ENCODE measurements at places on chromosomes 6 and 20. TPM values are rescaled to one million over a fixed set of nuclear protein-coding genes. Genes with fewer than 3 reads are reported as not detected.

TTBK1 gene
- 0.03 TPM for total RNA-seq

GRCh38 chr6:72999995-73000394 lies 225.3 kb downstream of the KHDC1L start:
- no peak for DNase-seq

DNA sequence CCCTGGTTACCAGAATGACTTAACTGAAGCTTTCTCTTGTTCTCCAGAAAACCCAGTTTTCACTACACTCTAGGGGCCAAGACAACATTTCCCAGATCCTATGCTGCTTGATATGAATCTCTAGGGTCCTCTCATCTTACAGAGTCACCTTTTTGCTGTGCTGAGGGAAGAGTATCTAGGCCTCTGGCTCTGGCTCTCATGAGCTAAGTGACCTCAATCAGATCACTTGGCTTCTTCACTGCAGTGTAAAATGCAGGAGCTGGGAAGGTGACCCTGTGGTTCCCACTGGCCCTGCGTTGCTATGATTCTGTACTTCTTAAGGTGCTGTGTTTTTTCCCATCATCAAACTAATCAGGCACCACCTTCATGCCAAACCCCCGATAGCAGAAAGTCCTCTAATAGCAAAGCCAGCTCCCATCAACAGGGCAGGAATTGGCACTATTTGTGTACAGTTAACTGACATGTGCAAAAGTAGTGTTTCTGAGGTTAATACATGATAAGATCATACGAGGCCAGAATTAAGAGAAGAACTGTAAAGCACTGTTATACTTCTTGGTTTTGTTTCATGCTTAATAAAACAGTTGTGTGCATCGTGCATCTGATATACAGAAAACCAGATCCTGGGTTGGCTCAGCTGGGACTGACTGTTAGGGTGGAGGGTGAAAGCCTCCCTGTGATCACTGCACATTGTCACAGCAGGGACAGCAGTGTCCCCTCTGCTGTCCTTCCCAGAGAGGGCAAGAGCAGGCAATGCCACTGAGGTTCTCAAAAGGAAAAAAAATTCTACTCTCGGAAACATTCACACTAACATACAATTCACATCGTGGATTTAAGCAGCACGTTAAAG lies 46.7 kb downstream of the CNKSR3 start:
- no peak for DNase-seq

GRCh38 chr6:163539101-163539762 lies 124.7 kb downstream of the QKI start:
- no peak for DNase-seq

GRCh38 chr6:100657678-100658330 lies 193.1 kb upstream of the SIM1 start:
- no peak for DNase-seq

BEND3 gene
- 8.3 TPM for total RNA-seq

GRCh38 chr6:3444276-3445088 lies 12.4 kb downstream of the SLC22A23 start:
- no peak for DNase-seq

EPPIN gene
- total RNA-seq, result not detected

GRCh38 chr20:53522696-53523095 lies 70.9 kb downstream of the ZNF217 start:
- no peak for DNase-seq

PNLDC1 gene
- 0.07 TPM for total RNA-seq

SDHAF4 gene
- 10.1 TPM for total RNA-seq

RUNX2 gene
- total RNA-seq, result 4.2 TPM

Measured in foreskin keratinocyte (primary cell).